CD8-positive, alpha-beta memory T cell (primary cell): ENCODE measurements at places on chromosomes 3 and 15. TPM values are rescaled to one million over a fixed set of nuclear protein-coding genes. Genes with fewer than 3 reads are reported as not detected.

- no peak for DNase-seq
Observed at GRCh38 chr3:139519998-139520737, 19.4 kb downstream of the RBP1 start.

GRCh38 chr15:45732662-45733061 is 97.8 kb downstream of the SQOR start:
- DNase-seq = no peak

GRCh38 chr3:71310980-71311660 is 272.4 kb downstream of the FOXP1 start:
- DNase-seq = no peak

GRCh38 chr15:101463270-101463669 is 26.2 kb downstream of the PCSK6 start:
- DNase-seq = no peak

The COL6A5 gene
- not detected for polyA plus RNA-seq

GRCh38 chr3:60697132-60697531 is 554.1 kb downstream of the FHIT start:
- no peak for DNase-seq

The EXD1 gene
- 0.28 TPM for polyA plus RNA-seq

- no peak for DNase-seq
Observed at GRCh38 chr3:2567451-2567850, 468.8 kb downstream of the CNTN4 start.

GRCh38 chr15:92095693-92096092 is 242.2 kb downstream of the SLCO3A1 start:
- peak; percentile 6 for DNase-seq

The PLA2G4D gene
- polyA plus RNA-seq = not detected

The AADAC gene
- not detected for polyA plus RNA-seq

DNA sequence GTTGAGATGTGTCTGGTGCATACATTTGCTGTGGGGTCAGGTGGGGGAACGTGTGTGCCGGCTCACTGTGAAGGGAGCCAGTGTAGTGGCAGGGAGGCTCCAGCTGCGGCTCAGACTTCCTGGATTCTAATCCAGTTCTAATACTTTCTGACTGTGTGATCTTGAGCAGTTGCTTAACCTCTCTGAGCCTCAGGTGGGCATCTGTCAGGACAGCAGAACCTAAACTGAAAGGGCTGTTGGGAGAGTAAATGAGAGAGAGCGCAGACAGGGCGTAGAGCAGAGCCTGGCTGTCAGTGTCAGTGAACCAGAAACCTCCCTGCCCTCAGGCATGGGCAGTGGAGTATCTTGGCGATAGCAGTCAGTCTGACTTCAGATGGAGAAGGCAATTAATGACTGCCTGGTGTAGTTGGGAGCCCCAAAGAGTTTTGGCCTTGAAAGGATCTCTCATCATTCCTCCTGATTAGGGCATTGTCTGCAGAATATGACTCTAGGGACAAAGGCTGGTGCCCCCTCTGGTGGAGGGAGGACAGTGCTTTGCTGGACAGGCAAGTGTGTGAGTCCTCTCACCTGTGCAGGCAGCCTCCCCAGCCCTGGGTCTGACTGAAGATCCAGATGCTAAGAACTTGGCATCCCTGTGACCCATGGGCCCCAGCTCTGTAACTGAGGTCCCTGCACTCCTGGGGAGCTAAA is 9.6 kb downstream of the KBTBD13 start:
- no peak for DNase-seq

- DNase-seq = no peak
Observed at GRCh38 chr3:143182866-143183664, 63.5 kb downstream of the CHST2 start.

GRCh38 chr3:48433472-48434118 is 3.7 kb upstream of the PLXNB1 start:
- DNase-seq = no peak

GRCh38 chr3:13879102-13879945 is 547 bp downstream of the WNT7A start:
- no peak for DNase-seq

DNA sequence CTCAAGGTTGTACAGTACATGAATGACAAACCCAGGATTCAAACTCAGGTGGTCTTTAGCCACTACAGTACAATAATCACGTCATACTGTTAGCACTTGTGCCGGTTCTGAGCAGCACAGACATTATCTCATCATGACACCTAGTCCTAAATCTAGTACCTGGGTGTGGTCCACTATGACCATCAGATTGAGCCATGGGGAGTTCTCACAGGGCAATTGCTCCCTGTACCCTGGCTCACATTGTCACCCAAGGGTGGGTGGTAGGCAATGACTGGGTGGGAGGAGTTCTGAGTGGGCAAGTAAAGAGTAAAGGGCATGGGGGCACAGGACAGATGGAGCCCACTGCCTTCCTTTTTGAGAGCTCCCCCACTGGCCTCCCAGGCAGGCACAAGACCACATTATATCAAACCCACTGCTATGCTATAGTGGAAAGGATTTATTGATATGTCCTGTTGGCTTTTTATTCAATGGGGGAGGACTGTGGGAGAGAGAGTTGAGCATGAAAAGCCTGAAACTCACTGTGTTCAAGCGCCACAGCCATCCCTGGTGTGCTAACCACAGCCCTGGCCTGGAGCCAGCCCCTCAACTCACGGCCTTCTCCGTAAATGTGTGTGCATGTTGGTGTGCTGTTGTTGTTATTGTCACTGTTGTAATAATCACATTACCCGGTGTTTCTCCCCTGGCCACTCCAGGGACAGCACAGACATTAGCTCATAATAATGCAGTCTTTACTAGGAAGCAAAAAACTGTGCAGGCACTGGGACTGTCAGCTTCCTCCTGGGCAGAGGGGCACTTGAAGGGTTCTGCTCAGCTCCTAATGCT is 27.3 kb downstream of the ADCY5 start:
- no peak for DNase-seq

The SLC6A1 gene
- polyA plus RNA-seq = not detected

- DNase-seq = no peak
Observed at GRCh38 chr3:157040456-157040855, 119.5 kb downstream of the CCNL1 start.

DNA sequence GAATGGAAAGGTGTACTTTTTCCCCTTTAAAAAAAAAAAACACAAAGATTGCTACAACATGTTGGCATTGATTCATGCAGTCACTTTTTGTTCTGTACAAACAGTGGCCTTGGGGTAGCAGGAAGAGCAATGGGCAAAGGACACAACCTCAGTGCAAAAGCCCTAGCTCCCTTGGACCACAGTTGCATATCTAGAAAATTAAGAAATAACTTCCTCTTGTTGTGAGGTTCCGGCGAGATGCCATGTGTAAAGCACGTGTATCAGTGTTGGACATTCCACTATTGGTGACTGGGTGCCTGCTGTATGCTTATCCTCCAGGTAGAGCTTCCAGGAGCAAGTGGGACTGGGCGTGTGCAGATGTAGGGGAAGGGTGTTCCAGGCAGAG is 164.5 kb downstream of the THSD4 start:
- DNase-seq = no peak

DNA sequence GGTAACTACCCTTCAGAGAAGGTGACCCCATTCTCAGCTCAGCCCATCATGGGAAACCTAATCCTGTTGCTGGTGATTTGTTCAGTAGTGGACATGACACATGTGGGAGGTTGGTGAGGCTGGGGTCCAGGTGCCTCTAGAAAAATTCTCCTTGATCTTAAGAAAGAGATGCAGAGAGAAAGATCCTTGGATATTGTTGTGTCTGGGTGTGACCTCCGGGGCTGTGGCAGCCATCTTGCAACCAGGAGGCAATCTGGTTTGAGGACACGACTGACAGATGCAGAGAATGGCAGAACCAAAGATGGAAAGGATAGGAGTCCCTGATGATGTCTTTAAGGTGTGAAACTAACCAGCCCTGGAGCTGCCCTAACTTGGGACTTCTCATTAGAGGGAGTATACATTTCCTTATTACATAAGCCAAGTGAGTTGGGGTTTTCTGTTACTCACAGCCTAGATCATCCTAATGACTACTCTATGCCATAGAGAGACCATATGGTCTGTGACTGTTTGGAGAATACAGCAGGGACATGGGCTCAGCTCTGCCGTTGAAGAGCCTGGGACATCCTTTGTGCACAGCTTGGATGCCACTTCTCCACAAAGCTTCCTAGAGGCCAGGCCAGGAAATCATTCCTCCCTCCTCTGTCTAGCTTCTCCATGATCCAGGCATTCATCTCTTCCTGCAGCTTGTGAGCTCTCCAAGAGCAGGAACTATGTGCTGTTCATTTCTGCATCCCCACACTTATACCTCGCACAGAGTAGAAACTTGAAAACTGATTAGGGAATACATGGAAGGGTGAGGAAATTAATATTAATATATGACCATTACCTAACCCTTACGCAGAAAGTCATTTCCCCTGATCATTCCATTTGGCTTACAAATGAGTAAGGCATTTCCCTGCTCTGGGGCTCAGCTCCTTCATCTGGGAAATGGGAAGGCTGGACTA is 45.9 kb downstream of the HRH1 start:
- no peak for DNase-seq

- DNase-seq = no peak
Observed at GRCh38 chr15:66323312-66323928, 30.1 kb downstream of the DIS3L start.

DNA sequence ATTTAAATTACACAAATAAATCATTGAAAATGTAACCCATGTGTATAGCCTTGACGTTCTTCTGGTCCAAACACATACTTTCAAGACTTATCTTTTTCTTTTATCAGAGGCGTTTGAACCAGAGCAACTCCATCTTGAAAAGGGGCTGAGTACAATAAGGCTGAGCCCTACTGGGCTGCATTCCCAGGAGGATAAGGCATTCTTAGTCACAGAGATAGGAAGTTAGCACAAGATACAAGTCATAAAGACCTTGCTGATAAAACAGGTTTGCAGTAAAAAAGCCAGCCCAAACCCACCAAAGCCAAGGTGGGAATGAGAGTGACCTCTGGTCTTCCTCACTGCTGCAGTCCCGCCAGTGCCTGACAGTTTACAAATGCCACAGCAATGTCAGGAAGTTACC is 101.0 kb upstream of the IGSF10 start:
- no peak for DNase-seq

- DNase-seq = no peak
Observed at GRCh38 chr3:192223815-192224214, 503.5 kb downstream of the FGF12 start.

The SLC2A2 gene
- polyA plus RNA-seq = not detected

DNA sequence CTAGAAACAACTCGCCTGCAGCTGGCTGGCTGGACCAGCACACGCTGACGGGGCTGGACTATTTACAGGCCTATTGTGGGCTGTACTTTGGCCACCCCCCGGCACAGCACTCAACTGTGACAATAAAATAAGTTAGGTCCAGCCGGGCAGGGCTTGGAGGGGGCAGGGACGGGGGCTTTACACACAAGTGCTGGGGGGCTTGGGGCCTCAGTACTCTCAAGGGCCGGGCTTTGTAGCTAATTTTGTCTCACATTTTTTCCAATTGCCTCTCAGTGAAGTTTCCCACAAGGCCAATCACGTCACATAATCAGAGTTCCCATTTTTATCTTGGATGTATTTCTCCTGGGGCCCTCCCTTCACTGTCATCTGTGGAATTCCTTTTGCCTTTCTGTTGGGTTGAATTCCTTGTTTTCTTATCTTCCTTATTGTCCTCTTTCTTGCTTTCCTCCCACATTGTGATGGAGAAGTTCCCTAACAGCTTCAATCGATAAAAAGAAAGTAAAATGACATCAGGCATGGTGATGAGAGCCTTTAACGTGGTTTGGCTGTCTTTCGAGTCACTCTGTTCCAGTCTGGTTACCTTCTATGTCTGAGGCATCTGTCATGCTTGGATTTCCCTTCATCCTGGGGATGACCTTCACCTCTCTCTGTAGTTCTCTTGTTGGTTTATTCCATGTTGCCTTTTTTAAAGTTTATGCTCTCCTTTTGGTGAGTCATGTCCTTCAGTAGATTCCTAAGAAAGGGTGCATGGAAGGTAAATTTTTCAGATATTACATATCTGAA is 44.1 kb upstream of the CMTM7 start:
- no peak for DNase-seq

DNA sequence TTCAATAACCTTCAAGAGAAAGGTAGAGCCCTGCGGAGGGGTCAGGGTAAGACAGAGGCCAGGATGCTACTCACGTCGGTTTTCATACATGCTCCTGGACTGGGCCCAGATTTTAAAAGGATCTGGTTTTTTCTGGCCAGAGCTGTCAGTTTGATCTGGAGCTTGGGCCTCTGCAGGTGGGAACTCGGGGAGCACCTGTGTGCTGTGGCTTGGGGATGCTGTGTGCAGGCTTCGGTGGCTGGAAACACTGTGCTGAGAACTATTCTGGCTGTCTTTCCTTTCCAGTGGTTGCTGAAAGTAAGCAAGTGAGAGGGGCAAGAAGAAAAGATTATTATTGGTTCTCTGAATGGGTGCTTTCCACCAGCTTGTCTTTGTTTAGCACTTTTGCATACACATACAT is 647.6 kb downstream of the MAGI1 start:
- no peak for DNase-seq

The ZNF197 gene
- polyA plus RNA-seq = 5.7 TPM

- DNase-seq = no peak
Observed at GRCh38 chr3:81778678-81779182, 17.3 kb upstream of the GBE1 start.

The EAF2 gene
- polyA plus RNA-seq = 14.1 TPM
